ENCODE measurements at places on chromosomes 16 and 17.

- DNase-seq: no peak
Observed at GRCh38 chr16:3846595-3847091, 33.9 kb downstream of the CREBBP start.

GRCh38 chr17:48001197-48001596, 30.3 kb downstream of the CDK5RAP3 start:
- DNase-seq: peak; percentile 91

DNA sequence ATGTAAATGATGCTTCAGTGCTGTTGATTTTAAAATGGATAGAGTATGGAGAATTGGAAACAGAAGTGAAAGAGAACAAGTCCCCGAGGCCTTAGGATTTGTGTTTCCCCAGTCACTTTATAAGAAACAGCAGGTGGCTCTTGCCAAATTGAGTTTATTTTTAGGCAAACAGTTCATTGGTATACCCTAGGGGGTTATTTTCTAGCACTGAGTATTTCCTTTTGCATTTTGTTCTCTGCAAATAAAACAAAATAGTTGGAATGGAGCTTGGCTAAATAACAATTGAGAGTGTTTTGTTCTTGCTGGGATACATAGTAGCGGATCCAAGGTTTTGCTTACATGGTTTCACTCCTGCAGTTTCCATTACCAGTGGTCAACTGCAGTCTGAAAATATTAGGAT, 591.1 kb upstream of the C16orf82 start:
- no peak for DNase-seq

DNA sequence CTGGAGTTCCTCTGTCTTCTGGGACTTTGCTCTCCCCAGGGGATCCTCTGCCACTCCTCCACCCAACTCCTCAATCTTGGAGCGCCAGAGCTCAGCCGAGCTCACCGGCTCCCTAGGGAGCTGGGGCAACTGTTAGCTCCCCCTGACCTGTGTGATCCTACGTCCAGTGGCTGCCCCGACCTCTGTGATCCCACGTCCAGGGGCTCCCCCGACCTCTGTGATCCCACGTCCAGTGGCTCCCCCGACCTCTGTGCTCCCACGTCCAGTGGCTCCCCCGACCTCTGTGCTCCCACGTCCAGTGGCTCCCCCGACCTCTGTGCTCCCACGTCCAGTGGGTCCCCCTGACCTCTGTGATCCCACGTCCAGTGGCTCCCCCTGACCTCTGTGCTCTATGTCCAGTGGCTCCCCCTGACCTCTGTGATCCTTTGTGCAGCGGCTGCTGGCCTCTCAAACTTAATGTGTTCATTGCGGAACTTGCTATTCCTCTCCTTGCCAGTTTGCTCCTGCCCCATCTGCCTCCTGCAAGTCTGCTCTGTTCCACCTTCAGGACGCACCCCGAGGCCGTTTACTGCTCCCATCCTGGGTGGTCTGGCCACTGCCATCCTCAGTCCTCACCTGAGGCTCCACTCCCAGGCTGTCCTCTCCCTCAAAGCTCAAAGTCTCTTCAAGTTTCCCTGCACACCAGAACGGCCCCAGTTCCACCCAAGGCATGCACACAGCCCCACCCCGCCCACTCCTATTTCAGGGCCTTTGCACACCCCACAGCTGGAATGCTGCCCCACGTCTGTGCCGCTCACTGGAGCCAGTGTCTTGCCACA, 2.8 kb downstream of the VPS9D1 start:
- no peak for DNase-seq

- DNase-seq: no peak
Observed at GRCh38 chr17:45081047-45081703, 20.1 kb downstream of the NMT1 start.

GRCh38 chr17:66317629-66318028, 15.2 kb downstream of the PRKCA start:
- DNase-seq: no peak
